CD14-positive monocyte (primary cell): ENCODE measurements at places on chromosomes 7 and 10.

GRCh38 chr10:128567551-128567950 lies 441.3 kb upstream of the MKI67 start:
- no peak for DNase-seq

- no peak for DNase-seq
Observed at GRCh38 chr7:77918676-77919075, 120.1 kb downstream of the PHTF2 start.

DNA sequence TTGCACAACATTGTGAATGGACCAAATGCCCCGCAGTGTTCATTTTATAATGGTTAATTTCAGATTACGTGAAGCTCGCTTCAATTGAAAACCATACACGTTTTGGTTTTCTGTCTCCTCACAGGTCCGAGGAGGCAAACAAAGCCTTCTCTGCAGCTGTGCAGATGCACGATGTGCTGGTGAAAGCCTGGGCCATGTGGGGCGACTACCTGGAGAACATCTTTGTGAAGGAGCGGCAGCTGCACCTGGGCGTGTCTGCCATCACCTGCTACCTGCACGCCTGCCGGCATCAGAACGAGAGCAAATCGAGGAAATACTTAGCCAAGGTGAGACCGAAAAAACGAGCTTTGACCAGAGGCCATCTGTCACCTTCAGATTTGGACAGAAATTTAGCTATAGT lies 110.3 kb downstream of the TRRAP start:
- no peak for DNase-seq

- DNase-seq, result no peak
Observed at GRCh38 chr7:147498081-147498480, 1092.5 kb upstream of the C7orf33 start.

DNA sequence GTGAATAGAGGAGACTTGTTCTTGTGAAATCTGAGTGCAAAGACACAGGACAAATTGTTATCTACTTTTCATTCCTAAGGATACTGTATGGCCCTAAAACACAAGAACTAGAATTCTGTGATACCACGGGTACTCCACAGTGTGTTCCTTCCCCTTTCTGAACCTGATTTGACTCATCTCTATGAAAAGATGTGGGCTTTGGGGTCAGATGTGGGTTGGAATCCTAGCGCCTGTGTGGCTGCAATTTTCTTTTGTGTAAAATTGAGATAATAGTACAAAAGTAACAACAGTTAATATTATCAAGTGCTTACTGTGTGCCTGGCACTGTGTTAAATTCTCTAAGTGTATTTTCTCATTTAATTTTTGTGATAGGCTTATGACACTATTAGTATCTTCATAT lies 8.1 kb downstream of the SRGN start:
- DNase-seq, result peak; percentile 49

- DNase-seq, result no peak
Observed at GRCh38 chr10:18608596-18608995, 42.8 kb downstream of the NSUN6 start.

DNA sequence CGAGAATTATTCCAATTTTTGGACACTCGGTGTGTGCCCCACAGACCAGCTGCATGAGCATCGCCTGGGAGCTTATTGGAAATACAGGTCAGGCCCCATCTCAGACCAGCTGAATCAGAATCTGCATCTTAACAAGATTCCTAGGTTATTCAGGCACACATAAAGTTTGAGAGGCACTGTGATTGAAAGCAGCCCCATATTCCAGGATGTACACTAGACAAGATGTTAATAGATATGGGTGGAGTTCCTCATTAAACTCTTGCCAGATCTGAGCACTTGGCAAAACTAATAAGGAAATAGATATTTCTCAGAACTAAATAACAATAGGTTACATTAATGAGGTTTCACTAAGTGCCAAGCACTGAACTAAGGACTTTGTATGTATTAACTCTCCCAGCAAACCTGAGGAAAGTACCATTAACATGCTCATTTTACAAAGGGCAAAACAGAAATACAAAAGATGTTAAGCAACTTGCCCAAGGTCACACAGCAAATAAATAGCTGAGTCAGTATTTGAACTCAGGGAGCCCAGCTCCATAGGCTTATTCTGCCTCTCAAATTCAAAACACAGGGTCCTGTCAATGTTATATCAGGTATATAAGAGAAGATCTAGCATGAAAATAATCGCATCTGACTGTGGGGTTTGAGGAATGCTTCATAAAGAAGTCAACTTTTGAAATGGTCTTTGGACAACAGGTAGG lies 29.9 kb downstream of the PPP1R3C start:
- DNase-seq, result no peak

- no peak for DNase-seq
Observed at GRCh38 chr7:55043691-55044370, 25.0 kb downstream of the EGFR start.

- DNase-seq, result peak; percentile 83
Observed at GRCh38 chr10:48684792-48685623, at the start of gene WDFY4. TSS of gene WDFY4 (plus strand) at chr10:48684873. CDS start at chr10:48709733, 24,860 bp downstream.

DNA sequence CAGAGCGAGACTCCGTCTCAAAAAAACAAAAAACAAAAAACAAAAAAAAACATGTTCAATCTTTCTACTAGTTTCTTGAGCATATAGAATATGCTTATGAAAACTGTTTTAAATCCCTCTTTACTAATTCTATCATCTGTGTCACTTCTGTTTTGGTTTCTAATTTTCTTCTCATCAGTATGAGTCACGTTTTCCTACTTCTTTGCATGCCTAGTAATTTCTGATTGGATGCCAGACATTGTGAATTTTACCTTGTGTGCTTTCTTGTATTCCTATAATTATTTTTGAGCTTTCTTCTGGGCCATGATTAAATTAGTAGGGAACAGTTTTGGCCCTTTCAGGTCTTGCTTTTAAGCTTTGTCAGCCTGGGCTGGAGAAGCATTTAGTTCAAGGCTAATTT lies 9.9 kb downstream of the MICU1 start:
- no peak for DNase-seq

GRCh38 chr7:16369855-16370254 lies 51.5 kb downstream of the CRPPA start:
- no peak for DNase-seq

DNA sequence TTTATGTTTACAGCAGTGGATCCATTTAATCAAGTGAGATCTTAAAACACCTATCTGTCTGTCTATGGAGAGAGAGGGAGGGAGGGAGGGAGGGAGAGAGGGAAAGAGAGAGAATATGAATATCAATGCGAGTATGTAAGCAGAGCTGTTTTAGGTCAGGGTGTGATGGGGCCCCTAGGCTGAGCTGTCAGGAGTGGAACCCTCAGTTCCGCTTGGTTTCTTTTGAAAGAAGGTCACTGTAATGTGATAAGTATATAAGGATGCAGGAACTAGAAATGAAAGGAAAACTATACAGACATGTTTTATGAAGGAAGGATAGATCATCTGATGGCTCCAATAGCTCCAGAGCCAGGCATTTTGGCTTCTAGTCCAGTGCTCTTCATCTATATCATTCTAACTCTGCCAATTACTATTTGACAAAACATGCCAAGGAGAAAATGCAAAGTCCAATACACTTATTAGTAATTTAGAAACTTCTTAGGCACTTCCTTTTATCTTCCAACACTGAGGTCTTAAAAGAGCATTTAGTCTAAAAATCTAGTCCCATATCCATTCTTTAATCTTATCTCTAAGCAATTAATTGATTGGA lies 70.3 kb downstream of the NRCAM start:
- DNase-seq, result no peak

DNA sequence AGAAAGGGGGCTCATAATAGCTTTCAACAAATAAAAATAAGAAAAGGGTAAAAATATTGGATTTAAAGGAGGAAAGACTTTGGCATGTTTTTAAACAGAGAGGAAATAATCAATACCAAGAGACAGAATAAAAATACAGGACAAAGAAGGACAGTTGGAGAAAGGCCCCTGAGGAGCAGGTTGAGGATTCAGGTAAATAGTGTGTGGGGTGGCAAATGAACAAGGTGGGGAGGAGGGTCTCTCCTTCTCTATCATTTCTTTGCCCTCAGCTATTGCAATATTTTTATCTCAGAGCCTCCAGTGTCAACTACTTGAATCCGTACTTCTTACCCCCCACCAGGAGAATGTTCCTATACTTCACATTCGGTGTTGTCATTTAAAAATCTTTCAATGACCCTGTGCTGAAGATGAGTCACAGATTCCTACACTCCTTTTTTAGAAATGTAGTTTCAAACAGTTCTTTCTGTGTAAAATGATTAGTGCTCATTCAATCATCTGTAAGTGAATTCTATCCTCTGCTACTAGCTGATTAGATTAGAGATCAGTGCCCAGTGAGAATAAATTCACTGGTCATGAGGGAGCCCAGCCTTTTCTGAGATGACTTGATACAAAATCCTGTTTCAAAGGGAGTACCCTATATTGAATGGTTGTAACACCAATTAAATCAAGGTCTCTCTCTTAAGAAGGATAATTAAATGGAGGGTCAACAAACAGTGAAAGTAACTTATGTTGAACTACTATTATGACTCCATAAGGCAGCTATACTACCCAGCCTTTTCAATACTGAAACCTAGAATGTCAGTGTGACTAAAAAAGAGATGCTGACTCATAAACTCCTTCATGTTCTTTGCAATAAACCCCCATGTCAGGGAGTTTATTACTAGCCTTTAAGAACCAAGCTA lies 50.4 kb upstream of the WNT16 start:
- DNase-seq, result no peak

GRCh38 chr10:88386821-88387773 lies 196.0 kb downstream of the RNLS start:
- DNase-seq, result peak; percentile 52

GRCh38 chr10:65325913-65326312 lies 1599.9 kb upstream of the LRRTM3 start:
- DNase-seq, result no peak

GRCh38 chr7:55081068-55081467 lies 62.3 kb downstream of the EGFR start:
- DNase-seq, result no peak

DNA sequence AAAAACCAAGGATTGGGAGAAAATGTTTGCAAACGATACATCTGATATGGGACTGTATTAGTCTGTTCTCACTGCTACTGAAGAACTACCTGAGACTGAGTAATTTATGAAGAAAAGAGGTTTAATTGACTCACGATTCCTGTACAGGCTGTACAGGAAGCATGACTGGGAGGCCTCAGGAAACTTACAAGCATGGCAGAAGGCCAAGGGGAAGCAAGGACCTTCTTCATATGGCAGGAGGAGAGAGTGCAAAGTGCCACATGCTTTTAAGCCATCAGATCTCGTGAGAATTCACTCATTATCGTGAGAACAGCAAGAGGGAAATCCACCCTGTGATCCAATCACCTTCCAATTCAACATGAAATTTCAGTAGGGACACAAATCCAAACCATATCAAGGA lies 11.0 kb downstream of the ZNF713 start:
- no peak for DNase-seq

- DNase-seq, result no peak
Observed at GRCh38 chr7:133853706-133854276, 273.3 kb upstream of the LRGUK start.

DNA sequence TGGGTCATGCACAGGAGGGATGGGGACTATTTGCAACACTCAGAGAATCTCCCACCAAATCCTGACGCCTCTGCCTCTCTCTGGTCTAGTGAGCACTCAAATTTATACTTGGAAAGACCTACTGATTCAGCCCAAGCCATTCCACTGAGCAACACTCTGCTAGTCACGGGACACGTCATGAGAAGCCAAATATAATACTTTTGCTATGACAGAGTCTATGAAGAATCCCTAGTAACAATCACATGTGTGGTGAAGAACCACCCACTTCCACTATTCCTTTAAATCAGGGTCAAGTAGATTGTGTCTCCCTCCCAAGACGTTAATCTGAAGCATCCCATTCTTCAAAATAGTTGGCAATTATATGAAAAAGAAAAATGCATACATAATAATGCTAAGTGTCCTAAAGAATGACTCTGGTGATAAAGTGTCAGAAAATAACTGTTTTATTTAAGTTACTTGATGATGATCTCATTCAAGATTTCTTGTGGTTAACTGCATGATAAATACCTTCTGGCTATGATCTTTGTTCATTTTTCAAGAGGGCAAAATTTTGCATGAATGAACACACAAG lies 28.5 kb downstream of the CHCHD3 start:
- no peak for DNase-seq

DNA sequence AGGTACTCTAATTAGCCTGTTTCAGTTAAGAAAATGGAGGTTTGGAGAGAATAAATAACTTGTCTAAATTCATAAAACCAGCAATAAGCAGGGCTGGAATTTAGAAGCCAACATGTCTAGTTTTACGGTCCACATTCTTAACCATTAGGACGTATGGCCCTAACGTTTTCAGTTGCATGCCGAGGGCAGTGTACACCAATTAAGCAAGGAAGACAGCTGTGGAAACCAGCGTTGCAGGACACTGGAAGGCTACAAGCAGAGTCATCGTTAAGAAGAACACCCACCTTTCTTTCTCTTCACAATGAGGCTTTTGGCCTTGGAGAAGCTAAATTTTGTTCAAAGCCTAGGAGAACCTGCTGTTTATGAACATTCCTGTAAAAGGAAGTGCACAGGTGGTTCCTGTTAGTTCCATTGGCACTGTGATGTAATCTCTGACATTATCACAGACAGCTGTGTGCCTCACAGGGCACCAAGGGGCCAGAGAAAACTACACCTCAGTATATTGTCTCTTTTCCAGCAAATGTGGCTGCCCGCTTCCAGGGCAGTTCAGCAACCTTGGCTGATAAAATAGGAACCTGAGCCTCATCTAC lies 21.0 kb downstream of the MPP7 start:
- no peak for DNase-seq

DNA sequence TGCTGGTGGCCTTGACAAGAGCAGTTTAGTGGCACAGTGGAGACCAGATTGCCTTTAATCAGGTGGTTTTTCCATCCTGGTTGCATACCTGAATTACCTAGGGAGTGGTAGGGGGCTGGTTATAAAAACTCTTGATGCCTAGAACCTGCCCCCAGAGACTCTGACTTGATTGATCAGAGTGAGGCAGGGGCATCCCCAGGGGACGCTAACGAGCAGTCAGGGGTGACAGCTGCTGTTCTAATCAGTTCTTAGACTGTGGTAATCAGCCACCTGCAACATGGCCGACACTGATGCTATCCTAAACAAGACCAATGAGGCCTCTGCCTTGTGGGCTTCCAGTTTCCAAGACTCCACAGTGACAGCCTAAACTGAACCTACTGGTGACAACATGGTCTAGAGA lies 2.0 kb upstream of the OPALIN start:
- DNase-seq, result no peak

DNA sequence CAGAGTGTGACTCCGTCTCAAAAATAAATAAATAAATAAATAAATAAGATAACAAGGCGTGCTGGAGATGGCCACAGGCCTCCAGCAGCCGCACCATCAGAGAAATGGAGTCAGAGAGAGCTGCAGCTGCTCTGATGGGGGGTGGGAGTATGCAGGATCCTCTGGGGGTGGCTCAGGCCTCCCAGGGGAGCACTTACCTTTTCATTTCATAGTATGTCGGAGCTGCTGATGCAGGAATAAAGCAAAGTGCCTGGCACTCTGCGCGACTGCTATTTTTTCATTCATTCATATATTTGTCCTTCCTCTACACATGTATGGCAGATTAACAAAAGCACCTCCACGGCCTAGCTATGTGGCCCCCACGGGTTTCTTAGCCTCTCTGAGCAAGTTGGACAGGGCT lies 175.9 kb downstream of the CUX1 start:
- no peak for DNase-seq

- DNase-seq, result no peak
Observed at GRCh38 chr7:128884561-128885369, 22.1 kb downstream of the ATP6V1F start.
